SK-N-MC (cell line): ENCODE measurements at places on chromosomes 5 and 9.

- DNase-seq: peak; percentile 86
These were observed 289.4 kb upstream of the DAB2 start for GRCh38 chr5:39714036-39714698.

DNA sequence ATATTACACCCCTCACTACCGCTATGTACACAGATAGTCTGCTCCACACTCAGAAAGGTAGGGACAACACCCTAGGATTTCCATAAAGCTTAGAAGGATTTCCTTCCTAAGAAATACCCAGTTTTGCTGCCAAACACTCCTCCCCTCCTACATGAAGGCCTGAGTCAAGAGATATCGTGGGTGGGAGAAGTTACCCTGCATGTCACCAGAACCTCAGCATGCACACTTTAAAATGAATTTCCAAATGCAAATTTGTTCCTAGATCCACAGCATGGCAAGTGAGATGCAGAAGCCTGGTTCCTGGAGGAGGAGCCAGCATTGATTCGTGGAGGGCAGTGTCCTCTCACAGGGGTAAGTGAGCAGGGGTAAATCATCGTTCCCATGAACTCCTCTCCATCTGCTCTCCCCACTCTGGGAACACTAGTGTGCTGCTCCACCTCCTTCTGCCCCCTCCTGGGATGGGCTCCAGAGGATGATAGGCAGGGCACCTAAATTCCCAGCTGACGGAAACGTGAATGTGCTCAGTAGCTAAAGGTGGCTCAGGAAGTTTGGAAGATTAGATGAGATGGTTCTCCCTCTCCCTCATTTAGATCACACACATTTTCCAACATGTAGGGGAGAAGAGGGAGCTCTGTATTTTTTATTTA, 76.7 kb downstream of the PDE4D start:
- DNase-seq: no peak

DNA sequence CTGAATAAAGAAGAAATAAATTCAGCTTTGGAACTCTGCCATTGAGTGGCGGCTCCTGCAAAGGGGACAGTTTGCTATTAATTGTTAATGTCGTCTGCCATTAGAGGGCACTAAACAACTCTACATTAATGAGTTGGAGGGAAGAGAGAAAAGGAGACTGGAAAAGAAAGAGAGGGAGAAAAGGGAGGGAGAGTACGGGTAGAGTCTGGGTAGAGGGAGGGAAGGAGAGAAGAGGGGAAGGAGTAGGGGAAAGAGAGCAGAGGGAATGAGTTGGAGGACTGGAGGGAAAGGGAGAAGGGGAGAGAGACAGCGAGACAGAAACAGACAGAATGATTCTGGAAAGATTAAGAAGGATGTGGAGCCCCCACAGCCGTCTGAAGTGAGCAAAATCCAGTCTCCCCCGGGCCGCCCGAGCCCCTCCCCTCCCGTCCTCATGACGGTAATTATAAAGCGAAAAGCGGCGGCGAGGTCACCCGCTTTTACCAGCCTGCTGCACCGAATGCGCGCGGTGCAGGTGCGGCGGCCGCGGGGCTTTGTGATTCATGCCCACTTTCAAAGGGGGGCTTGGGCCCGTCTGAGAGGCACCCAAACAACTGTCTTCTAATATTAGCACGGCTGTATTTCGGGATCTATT, 1.9 kb upstream of the FST start:
- DNase-seq: peak; percentile 37

- DNase-seq: no peak
These were observed 105.4 kb upstream of the PCAT7 start for GRCh38 chr9:94449486-94449885.

GRCh38 chr5:171344936-171345608, 36.0 kb downstream of the TLX3 start:
- DNase-seq: no peak

DNA sequence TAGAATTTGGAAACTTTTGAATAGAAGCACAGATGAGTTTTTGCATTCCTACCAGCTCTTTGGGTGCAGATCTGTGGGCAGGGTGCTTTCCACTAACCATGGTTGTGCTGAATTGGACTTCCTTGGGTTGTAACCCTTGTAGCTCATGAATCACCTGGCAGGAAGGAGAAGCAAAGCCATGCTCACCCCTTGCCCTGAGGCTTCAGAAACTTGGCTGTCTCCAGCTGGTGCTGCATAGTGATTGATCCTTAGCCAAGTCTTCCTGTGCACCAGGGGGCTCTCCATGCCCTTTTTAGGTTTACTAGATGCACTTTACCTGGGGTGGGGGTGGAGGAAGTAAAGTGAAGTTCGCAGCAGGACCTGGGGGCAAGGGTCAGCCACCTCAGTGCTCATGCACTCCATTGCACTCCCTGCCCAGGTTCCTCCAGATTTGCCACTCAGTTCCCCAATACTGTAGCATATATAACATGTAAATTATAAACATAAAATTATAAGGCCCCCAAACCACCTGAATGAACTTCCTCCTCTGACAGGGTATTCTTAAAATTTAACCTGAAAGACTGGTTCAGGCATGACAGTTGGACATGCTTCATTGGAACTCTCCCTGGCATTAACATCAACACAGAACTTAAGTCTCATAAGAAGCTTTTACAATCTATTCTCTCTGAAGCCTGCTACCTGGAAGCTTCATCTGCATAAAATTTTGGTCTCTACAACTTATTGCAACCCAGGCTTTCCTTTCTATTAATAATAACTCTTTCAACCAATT, 25.8 kb upstream of the IFNA14 start:
- DNase-seq: no peak

GRCh38 chr5:179300581-179301180, 44.6 kb downstream of the ADAMTS2 start:
- no peak for DNase-seq

DNA sequence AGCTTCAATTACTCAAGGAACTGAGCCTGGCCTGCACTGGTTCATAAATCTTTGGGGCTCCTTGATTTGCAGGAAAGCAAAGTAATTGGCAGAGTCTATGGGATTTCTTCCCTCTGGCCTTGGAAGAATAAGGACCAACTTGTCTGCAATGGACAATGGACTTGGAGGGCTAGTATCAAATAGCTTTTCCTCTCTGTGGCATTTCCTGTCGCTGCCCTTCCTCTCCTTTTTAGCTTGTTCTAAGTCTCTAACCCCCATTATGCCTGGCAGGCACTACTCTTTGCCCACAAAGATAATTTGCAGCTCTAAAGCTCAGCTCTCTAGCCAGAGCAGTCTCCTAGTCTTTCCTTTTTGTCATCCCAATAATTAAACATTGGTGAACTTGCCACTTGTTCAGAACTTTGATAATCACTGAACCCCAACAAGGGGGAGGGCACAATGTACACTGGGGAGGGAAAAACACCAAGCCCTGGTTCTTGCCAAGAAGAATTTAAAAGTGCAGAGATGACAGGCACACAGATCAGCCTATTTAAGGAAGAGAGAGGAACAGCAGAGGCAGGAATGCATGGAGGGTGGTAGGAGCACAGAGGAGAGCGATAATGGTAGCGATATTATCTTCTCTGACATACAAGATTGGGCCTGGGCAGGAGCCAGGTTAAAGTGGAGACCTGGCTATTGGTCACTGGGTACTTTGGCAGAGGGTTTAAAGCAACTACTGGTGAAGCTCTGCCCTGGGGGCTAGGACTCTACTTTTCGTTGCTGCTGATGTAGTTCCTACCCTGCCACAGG, 38.5 kb downstream of the FAM219A start:
- DNase-seq: no peak

DNA sequence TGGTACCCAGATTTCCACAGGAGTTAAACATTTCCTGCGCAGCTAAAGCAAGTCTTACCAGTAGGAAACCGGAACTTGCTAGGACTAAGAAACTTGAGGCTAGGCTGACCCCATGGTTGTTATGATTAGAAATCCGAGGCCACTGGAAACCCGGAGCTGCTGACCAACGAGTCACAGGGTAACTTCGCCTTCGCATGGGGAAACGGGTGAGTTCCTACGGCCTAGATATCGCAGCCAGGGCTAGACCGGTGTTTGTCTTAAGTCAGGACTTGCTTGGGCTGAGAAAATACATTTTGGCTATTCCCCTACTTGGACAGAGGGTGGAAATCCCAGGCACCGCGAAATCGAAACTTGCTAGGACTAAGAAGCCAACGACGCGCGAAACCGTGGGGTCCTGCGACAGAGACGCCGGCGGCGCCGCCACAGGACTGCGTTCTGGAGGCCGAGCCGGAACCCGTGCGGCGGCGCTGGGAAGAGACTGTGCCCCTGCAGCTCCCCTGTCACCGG, 1.6 kb upstream of the ANXA2R start:
- no peak for DNase-seq

DNA sequence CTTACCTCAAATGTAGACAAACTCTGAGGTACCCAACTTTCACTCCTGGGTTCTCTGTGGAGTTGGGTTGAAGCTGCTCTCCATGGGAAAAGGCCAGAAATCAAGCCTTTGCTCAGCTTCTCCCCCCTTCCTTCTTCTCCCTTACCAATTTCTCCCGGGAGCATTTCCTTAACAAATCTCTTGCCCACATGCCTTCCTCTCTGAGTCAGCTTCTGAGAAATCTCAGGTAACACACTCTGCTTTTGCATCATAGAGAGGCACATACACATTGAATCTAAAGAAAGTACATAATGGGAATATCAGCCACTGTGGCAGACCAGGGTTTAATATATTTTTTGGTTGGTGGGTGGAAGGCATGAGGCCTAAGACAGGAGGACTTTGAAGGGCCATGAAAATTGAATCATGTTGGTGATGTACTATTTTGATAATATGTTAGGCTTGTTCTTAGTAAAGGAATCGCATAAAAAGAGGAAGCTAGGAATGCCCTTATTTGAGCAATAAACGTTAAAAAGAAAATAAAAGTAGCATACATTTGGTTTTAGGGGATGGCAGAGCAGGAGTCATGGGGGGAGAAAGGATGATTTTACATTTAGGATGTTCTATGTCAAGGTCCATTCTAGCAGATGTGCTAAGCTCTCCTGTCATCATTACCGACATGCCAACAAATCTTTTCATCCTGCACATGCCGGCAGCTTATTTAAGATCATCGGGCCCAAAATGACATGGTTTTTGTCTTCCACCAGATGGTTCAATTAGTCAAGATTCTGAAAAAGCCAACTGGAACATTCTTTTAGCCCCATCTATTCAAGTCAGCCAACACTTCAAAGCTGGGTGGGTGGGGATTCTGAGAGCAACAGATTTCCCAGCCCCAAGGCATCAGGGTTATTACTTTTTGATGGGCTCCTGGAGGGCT, 199.5 kb upstream of the CLINT1 start:
- DNase-seq: no peak

- DNase-seq: no peak
These were observed 282.5 kb downstream of the ZSWIM6 start for GRCh38 chr5:61614606-61615005.
